NCI-H2081 treated with DMSO at 0.1 percent for 48 hours (cell line): ENCODE measurements at places on chromosomes 1 and 21.

DNA sequence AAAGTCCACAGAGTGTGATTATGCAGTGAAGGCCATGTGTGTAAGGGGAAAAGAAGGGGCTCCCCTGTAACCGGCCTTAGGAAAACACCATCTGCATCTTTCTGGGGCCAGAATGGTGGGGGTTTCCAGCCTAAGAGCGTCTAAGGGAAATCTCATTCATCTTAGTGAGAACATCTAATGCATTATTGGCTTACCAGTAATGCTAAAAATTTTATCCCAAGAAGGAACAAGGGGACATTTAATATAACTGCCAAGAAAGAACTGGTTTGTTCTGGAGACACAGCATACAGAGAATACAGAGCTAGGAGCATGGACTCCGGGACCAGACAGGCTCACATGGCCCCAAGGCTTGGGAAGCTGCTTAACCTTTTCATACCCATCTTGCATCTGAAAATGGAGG, 58.3 kb upstream of the DSCAM start:
- DNase-seq: no peak

DNA sequence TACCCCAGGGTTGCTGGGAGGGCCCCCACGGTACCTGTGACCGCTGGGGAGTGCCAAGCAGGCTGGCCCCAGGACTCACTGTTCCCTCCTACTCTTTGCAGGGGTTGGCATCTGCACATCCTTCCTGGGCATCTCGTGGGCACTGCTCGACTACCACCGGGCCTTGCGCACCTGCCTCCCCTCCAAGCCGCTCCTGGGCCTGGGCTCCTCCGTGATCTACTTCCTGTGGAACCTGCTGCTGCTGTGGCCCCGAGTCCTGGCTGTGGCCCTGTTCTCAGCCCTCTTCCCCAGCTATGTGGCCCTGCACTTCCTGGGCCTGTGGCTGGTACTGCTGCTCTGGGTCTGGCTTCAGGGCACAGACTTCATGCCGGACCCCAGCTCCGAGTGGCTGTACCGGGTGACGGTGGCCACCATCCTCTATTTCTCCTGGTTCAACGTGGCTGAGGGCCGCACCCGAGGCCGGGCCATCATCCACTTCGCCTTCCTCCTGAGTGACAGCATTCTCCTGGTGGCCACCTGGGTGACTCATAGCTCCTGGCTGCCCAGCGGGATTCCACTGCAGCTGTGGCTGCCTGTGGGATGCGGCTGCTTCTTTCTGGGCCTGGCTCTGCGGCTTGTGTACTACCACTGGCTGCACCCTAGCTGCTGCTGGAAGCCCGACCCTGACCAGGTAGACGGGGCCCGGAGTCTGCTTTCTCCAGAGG, 6.8 kb downstream of the XKR8 start:
- no peak for DNase-seq

DNA sequence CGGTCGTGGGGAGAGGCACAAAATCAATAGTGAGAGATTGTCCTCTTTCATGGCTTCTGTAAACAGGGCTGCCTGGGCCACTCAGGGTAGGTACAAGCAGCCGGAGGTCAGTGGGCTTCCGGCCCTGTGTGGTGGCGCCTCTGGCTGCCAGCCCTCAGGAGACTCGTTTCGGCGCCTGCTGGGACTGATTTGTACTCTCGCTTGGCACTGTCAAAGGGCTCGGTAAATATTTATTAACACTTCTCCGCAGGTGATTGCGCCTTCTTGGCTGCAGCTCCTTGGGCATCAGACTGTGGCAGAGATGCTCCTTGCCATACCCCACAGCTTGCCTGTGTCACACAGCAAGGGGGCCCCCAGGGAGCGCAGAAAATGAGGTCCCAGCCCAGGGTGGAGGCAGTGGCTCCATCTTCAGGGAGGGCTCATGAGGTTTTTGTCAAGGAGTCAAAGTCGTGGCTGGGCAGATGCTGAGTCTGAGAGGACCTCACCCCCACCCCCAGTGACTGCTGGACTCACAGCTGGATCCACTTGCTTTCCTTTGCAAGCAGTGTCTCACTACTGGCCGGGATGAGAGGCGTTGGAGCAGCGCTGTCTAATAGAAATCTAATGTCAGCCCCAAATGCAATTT, 262.5 kb downstream of the GRIK3 start:
- no peak for DNase-seq

DNA sequence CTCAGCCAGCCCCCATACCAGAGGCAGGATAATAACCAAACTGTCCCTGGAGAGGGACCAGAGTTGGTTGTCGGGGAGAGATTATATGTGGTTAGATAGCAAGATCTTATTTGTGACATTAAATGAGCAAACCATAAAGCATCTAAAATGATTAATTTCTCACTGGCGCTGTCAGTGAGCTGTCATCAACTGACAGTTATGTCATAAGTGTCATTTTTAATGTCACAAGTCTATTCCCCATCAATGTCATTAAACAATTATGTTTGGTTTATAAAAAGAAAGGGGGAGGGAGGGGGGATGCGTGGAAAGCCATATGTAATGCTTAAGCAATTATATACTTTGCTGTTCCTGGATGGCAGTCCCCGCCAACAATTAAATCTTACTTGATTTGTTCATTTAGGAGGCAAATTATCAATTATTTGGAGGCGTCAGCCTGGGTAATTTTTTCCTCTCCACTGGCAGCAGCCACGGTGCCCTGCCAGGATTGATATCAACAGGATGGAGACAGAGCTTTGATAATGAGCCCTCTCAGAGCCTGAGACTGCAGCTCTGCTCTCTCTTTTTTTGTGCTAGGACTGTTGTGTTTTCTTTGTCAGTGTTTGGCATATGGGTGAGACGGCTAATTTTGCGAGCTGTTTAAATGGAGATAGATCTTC, 333.6 kb upstream of the CAMK1G start:
- DNase-seq: no peak

GRCh38 chr1:168246506-168246905, 20.7 kb downstream of the SFT2D2 start:
- DNase-seq: no peak

GRCh38 chr1:155942578-155943141, 1.2 kb downstream of the RXFP4 start:
- DNase-seq: no peak

DNA sequence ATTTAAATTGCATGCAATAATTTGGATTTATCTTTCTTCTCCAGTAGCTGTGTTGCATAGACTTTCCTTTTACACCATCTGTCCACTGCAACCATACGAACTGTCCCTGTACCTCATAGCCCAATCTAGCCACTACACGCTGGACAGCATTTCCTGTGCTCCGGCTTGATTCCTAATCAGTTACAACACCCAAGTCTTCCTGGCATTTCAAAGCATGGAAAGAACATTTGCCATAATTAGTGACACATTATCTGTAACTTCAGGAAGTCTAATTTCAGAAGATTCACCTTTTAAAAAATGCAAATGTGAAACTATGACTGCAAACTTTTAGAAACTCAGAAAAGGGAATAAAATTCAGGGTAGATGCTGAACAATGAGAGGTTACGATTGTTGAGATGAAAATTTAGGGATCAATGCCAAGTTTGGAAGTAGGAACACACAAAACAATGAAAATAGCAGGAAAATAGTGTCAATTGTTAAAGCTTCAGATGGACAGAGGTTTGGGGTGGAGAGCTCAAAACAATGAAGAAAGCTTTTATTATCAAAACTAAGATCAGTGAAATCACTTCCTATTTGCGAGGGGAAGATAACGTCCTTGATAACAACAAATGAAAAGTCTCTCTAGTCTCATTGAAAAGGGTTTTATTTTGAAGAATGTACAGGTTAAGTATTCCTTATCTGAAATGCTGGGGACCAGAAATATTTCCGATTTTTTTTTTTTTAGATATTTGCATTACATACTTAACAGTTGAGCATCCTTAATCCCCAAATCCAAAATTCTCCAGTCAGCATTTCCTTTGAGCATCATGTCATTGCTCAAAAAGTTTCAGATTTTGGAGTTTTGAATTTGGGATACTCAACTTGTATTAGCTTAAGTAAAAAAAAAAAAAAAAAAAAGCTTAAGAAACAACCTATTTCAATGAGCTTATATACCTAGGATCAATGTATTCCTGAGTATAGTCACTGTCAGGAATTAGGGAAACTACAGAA, 107.3 kb downstream of the FNBP1L start:
- DNase-seq: no peak

DNA sequence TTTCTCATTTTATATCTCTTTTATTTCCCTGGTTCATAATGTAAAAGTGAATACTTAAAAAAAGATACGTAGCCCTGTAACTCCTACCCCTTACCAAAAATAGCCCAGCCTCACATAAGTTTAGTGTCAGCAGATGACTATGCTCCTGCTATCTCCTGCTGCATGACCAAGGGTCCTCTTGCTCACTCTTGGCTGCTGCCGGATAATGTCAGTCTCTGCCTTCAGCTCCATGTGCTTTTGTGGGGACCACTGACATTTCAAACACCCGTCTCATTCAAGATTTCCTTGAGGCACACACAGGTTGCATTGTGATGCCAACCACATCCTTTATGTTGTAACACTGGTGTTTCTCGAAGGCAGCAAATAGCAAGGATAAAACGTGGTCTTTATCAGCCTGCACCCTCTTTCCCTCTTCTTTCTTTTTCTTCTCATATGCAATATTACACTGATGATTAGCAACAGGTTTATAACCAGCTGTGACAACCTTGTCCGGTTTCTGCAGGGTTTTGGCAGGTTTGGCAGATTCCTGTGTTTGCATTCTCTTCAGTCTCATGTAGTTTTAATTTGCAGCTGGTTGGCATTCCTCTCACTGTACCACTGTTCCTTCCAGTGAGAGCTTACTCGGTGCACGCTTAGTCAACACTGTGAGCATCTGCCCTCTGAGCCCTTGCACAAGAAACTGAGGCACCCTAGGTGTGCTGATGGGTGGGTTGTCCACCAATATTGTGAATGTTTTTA, 62.2 kb downstream of the ZNF684 start:
- DNase-seq: no peak

DNA sequence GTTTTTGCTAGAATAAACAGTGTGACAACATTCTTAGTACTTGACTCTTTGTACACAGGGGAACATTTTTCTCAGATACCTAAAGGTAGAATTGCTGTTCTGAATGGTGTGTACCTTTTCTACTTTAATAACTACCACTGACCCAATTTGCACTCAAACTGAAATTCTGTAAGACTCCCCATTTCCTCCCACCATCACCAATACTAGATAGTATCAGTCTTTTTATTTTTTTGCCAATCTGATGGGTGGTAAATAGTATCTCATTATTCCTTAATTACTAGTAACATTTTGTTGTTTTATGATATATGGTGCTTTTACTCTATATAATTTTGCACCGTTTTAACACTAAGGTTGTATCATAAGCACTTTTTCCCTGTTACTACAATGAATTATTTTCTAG, 28.8 kb upstream of the GCLM start:
- no peak for DNase-seq

DNA sequence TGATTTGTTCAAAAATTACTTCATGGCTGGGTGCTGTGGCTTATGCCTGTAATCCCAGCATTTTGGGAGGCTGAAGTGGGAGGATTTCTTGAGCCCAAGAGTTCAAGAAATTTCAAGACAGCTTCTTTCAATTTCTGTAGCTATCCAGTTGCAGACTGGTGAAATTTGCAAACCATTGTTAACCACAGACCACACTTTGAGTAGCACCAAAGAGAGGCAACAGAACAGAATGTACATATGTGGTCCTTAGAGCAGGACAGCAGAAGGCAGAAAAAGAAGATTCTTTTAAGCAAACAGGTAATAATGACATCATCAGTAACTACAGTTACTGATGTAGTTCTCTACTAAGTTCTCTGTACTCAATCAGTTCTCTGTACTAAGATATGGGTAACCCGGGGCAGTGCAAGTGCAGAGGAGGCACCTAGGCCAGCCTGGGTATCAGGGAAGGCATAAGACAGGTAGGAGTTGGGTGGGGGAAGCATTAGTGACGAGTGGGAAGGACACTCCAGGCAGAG, 5.5 kb upstream of the KLF17 start:
- no peak for DNase-seq

DNA sequence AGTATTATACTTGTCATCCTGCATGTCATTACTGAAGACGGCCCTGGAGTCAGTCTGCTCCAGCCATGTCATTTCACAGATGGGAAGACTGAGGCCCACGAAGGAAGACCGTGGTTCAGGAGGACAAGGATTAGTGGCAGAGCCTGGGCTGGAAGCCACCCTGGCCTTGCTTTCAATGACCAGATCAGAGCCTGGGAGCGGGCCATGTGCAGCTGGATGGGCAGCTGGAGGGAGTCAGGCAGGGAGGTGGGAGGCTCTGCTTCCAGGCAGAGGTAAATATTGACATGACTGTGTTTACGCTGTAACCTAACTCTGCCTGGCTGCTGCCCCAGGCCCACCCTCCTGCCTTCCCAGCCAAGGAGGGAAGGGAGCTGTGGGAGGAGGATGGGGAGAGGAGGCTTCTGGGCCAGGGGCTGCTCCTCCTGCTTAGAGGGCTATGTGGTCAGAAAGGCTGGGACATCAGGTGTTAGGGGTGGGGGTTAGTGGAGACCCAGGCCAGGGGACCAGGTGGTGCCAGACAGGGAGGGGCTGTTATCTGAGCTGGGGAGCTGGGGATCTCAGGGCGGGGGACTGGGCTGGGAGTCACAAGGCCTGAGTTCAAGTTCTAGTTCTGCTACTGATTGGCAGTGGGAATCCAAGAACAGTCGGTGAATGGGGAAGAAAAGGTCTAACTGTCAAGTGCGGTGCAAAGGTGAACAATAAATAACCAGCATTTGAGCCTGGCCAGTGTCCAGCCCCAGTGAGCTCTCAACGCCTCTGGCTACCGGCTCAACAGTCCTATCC, 48.5 kb upstream of the ECE1 start:
- DNase-seq: peak; percentile 78

- no peak for DNase-seq
These were observed 31.4 kb downstream of the SLC44A3 start for GRCh38 chr1:94851571-94851970.

DNA sequence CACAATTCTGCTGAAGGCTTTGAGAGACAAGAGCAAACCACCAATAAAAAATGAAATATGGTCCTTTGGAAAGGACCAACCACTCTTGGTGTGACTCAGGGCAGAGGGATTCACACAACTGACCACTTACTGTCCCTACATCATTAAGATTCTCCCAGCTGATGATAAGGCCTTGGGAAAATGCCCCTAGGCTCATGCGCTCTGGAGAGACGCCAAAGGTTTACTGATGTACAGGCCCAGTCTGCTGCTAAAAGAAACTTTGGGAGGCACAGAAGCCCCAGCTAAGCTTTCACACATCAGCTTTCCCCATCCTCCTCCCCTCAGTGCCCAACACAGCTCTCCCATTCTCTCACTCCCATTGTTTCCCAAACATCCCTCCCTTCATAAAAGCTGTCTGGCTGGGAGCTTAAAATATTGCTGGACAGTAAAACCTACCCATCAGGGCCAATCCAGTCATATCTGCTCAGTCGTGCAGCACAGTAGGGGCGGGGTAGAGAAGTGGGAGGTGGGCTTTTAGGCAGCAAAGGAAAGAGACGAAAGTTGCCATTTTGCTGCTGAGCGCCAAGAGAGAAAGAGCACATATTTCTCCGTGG, at the start of gene GJA8:
Gene GJA8, plus strand, starts transcription at position 543 of the 593 bp plus-strand sequence. CDS start 5,161 bp downstream, outside the sequence.
- no peak for DNase-seq

DNA sequence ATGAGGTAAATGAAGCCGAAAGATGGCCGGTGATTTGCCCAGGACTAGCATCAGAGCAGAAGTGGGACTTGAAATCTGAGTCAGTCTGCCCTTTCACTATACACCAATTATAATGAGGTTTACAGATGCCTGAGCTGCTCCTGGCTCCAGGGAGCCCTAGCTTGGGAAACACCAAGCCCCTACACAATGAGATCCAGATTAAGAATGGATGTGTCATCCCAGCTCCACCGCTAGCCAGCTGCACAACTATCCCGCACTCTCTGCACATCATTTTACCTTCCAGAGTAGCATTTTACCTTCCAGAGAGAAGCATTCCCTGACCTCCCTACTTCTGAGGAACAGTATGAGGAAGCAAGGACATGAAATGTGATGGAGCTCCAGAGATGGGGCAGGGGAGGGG, 27.0 kb downstream of the SERTAD4 start:
- DNase-seq: no peak
